ENCODE measurements at places on chromosomes 5 and 9.

GRCh38 chr9:133144142-133144903 is 19.4 kb downstream of the GBGT1 start:
- H3K27me3 ChIP-seq: no peaks in the 10 kb centered on the region
- H3K36me3 ChIP-seq: no peaks in the 10 kb centered on the region
- H3K27ac ChIP-seq: peak overlapping the region; percentile 56
- DNase-seq: peak; percentile 83
- peaks cover 30% of the 10 kb centered on the region for H3K4me1 ChIP-seq

DNA sequence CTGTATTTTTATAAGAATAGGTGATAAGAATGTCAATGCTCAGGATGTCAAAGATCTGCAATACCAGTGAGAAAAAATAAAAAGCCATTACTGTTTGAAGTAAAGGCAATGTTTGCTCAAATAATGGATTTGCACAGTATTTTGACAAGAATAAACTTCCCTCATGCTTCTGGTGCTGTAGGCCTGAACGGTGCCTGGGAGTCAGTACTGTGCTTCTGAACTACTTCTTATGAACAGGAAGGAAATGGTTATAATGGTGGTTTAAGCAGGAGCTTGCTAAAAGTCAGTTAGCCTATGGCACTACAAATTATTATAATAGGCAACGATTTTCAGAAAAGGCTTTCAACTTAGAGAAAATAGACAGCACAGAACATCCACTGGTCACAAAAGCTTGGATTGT is 548.3 kb upstream of the CDH18 start:
- no peak for DNase-seq
- H3K4me1 ChIP-seq: no peaks in the 10 kb centered on the region
- H3K36me3 ChIP-seq: no peaks in the 10 kb centered on the region
- no peak overlapping the region for H3K4me3 ChIP-seq
- H3K27me3 ChIP-seq: no peaks in the 10 kb centered on the region
- H3K27ac ChIP-seq: no peak overlapping the region

DNA sequence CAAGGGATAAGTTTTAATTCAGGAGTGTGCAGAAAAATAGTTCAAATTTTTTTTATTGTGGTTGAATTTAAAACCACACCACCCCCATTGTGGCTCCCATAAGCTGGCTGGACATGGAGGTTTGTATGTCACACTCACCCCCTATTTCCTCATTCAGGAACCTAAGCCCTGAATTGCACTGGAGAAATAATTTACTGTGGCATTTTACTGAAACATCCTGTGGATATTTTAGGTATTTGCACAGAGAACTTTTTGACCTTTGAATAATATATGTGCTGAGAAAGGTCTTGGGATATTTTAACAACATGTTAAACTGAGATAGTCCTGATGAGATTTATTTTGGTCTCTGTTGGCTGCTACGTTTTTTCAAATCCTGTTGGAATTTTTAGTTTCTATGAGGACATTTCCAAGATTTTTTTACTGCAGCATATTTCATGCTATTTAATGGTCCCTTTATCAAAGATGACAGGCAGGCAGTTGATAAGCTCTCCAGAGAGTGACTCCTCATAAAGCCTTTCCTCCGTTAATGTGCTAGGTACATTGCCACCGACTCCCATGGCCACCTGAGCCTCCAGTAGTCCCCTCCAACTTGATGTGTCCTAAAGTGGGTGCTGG is 51.2 kb upstream of the PALM2AKAP2 start:
- H3K4me1 ChIP-seq: no peaks in the 10 kb centered on the region
- no peak overlapping the region for H3K4me3 ChIP-seq
- H3K36me3 ChIP-seq: no peaks in the 10 kb centered on the region
- no peak for DNase-seq
- H3K27me3 ChIP-seq: no peaks in the 10 kb centered on the region

DNA sequence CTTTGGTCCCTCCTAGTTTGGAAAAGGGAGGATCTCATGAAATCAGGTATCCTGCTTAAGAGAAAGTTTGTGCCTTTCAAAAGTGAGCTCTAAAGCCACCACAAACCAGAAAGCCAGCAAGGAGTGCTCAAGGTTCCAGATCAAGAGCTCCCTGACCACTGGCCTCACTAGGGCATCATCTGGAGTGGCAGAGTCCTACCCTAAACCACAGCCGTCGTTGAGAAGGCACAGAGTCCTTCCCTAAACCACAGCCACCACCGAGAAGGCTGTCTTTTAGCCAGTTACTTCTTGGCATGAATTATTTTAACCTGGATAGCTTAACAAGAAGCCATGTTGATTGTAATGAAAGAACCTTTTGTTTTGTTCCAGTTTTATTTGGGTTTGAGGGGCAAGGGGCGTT is 102.9 kb downstream of the FRMD3 start:
- no peaks in the 10 kb centered on the region for H3K27me3 ChIP-seq
- DNase-seq: no peak
- H3K4me3 ChIP-seq: no peak overlapping the region
- H3K36me3 ChIP-seq: no peaks in the 10 kb centered on the region
- no peak overlapping the region for H3K27ac ChIP-seq
- H3K4me1 ChIP-seq: peaks cover 30% of the 10 kb centered on the region

Measured in thyroid gland (tissue), 4 donors.